ENCODE measurements at places on chromosomes 5 and 9.
A peak's percentile ranks its signal among the peaks of the same experiment; 100 is the strongest.

DNA sequence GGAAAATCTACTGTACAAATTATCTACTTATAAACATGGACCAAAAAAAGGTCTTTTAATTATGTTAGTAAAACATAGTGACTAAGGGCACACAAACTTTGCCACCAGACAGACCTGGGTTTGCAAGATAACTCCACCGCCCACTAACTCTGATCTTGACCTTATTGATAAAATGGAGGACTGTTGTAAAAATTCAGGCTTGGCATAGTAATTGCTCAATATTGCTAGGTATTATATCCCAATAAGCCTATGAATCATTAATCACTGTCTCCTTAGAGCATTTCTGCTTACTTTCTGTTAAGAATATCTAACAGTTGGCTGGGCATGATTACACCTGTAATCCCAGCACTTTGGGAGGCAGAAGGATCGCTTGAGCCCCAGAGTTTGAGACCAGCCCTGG lies 3.8 kb downstream of the C9orf40 start:
- DNase-seq = no peak

DNA sequence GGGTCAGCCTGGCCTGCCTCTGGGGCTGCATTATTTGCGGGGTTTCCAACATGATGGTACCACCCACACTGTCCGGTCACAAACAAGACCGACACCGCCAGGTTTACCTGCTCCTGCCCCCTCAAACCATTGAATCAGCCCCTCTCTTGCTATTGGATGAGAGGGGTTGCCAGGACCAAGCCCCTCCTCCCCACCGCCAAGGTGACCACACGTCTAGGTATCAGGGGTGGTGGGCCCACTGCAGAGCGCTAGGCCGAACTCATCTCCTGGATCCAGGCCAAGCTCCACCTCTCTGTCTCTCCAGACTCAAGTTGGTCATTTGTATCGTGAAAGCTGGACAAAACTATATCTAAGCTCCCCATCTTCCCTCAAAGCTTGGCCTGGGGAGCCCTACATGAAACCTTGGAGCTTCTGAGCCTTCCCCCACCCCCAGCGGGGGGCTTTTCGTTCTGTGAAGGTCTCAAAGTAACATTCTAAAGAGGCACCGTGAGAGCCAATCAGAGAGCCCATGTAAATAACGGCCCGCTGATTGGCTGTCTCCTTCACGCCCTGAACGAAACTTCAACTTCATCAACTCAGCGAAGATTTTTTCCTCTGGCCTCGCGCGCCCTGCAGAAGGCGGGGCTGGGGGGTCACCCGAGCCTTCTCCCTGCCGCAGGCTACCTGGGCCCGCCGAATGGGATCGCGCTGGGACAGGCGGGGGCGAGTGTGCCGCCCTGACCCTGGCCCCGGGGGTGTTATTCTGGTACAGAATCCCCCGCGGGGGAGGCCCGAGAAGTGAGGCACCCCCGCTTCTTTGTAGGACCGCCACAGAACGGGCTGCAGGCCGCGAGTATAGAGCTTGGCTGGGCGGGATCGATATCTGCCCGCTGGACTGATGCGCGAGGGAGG lies 49.6 kb upstream of the PSD2 start:
- DNase-seq = peak; percentile 13

- DNase-seq = no peak
Measured at GRCh38 chr9:29445751-29446150, 1872.5 kb upstream of the C9orf72 start.

DNA sequence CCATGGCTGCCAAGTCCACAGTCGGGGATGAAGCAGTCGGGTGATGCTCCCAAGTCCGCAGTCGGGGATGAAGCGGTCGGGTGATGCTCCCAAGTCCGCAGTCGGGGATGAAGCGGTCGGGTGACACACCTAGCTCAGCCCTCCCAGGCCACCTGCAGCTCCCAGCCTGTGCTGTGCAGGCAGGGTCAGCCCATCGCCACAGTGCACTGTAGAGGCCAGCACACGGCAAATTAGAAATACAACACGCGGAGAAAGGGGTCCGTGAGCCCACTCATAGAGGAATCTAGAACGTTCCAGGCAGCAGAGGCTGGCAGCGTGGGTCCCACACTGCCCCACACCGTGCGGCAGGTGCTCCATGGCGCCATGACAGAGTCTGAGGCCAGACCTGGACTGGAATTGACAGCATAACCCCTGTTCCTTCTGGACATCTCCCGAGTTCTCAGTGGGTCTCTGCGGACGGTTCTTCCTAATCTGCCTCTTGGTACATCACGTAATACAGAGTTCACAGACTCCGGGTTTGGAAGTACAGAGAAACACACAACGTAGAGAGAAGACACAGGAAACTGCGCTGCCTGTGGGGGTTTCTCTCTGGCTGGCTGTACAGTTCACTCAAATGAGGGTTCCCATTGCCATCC lies 7.7 kb upstream of the EXOC3 start:
- no peak for DNase-seq

- DNase-seq = no peak
Measured at GRCh38 chr9:124449381-124450151, 685 bp upstream of the ADGRD2 start.

DNA sequence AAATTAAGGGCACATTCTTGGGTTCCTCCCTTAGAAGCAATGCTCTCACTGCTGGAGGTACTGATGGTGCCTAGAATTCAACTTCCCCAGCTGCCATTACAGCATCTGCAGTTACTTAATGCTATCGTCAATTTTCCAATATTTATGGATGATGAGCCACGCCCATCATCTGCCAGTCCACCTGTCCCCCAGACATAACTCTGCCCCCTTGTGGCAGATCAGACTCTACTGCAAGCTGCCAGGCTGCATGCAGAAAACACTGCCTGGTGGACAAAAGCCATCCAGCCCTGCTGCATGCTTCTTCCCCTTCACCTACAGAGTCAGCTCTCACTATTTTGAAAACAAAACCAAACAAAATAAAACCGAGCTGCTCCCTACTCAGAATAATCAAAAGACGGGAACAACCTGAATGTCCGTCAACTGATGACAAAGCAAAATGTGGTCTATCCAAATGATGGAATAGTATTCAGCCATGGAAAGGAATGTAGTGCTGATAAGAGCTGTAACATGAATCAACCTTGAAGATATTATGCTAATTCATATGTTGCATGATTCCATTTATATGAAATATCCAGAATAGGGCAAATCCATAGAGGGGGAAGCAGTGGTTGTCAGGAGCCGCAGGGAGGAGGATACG lies 66.4 kb downstream of the RETREG1 start:
- DNase-seq = peak; percentile 16

- no peak for DNase-seq
Measured at GRCh38 chr9:132201139-132201538, 39.3 kb downstream of the NTNG2 start.

DNA sequence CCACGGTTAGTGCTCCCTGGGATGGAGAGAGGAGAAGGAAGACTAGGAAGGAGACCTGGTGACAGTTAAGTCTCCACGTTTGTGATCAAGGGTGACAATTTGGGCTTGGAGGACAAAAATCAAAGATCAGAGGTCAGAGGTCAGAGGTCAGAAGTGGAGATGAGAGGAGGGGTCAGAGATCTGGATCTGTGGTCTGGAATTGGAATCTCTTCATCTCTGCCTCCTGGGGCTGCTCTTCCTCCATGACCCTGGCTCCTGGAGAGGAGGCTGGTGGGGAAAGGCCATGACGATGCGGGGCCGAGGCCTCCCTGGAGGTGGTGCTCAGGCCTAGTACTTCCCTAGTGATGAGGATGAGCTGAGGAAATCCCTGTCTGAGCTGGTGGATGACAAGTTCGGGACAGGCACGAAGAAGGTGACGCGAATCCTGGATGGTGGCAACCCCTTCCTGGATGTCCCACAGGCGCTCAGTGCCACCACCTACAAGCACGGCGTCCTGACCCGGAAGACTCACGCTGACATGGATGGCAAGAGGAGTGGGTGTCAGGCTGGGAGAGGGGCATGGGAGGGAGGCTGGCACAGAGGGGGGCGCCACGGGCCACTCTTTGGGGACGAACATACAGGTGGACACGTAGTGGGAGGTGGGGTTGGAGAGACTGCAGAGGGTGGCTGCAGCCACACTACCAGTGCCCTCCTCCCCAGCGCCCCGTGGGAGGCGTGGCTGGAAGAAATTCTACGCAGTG lies 41.0 kb downstream of the PSD2 start:
- DNase-seq = no peak

All from CD14-positive monocyte (primary cell).